Kidney (tissue), 22 donors: ENCODE measurements at places on chromosomes 6 and 20. TPM values are rescaled to one million over a fixed set of nuclear protein-coding genes. Genes with fewer than 3 reads are reported as not detected.

STMN3 gene
- polyA plus RNA-seq, result 20.6 TPM

RNF146 gene
- 36.1 TPM for polyA plus RNA-seq

WFDC10B gene
- not detected for polyA plus RNA-seq

FOXA2 gene
- not detected for polyA plus RNA-seq

TNFAIP3 gene
- polyA plus RNA-seq, result 2.8 TPM

PTGIS gene
- 3.1 TPM for polyA plus RNA-seq

SLC17A2 gene
- 0.54 TPM for polyA plus RNA-seq

GRCh38 chr20:57819691-57820380 is 110.0 kb upstream of the PMEPA1 start:
- peak; percentile 31 for DNase-seq

- no peak for DNase-seq
Measured at GRCh38 chr6:36753671-36754405, 56.2 kb downstream of the RAB44 start.

GRCh38 chr6:165663377-165663735 is 315 bp upstream of the PDE10A start:
- peak; percentile 68 for DNase-seq

GRCh38 chr6:68182386-68182785 is 452.7 kb upstream of the ADGRB3 start:
- no peak for DNase-seq
